Activated T-cell treated with anti-CD3 and anti-CD28 coated beads, Interleukin-2, amount 50 U/mL, for 1 hour (primary cell): ENCODE measurements at places on chromosomes 2 and 18.

DNA sequence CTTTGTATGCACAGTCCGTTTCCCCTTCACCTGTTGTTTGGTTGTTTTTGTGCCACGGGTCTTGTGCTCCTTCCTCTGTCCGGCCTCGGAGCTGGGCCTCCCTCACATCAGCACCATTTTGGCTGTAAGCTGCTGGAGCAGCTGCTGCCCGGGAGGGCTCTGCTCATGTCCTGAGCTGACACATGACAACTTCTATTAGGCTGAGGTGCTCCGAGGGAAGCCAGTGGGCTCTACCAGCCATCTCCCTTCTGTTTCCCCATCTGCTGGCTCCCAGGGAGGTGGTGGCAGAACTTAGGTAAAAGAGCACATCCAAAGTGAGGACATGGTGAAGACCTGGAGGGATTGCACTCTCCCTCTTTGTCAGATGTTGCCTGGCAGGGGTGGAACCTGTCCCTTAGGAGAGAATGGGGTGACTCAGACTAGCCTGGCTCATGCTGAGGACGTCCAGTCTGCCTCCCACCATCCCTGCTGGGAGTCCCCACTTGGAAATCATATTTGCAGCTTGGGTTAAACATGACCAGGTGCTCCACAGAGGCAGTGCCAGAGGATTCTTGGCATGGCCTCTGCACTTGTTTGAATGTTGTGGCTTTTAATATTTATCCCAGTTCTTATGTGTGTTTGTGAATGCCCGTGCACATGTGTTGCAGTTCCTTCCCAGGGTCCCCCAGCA, 49.8 kb upstream of the TNP1 start:
- DNase-seq, result no peak

- DNase-seq, result no peak
Measured at GRCh38 chr18:40676668-40677067, 1278.4 kb upstream of the PIK3C3 start.

DNA sequence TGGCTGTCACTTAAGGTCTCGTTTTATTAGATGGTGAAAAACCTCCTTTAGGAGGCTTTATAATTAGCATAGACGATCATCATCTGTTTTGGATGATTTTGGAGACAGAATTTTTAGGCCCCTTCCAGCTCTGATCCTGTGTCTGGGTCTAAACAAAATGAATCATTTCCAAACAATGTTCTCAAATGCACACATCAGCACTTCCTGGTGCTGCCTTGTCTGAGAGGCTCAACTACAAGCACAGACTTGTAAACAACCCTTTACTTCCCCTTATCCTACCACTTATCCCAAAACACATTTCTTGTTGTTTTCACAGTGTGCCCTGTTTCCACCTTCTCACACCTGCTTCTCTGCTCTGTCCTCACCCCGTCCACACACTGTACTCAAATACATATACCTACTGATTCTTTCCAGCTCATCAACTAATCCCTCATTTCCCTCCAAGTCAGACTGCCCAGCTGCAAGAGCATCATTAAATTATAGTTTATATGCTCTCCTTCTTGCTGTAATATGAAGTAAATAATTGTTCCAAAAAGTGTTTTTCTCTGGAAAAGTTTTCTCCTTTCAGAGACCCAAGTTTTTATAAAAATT, 71.2 kb upstream of the COL3A1 start:
- no peak for DNase-seq

- no peak for DNase-seq
Measured at GRCh38 chr2:202261531-202261930, 4.0 kb upstream of the NOP58 start.

DNA sequence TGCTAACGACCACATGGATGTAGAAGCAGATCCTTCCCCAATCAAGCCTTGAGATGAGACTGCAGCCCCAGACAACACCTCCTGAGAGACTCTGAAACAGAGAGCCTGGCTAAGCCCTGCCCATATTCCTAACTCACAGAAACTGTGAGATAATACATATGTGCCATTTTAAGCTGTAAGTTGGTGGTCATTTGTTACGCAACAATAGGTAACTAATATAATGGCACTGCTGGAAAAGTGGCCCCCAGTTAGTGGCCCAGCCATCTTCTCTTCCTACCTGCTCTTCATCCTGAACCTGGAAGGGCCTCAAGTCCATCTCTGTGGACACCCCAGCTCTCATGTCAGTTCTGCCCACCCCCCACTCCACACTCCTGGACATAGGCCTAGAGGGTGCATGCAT, 144.0 kb downstream of the TMEM17 start:
- no peak for DNase-seq

GRCh38 chr2:129011466-129012061, 692.9 kb upstream of the HS6ST1 start:
- no peak for DNase-seq
